ENCODE measurements at places on chromosomes 4 and X.

- no peak for DNase-seq
Observed at GRCh38 chrX:77640702-77641101, 145.3 kb downstream of the ATRX start.

DNA sequence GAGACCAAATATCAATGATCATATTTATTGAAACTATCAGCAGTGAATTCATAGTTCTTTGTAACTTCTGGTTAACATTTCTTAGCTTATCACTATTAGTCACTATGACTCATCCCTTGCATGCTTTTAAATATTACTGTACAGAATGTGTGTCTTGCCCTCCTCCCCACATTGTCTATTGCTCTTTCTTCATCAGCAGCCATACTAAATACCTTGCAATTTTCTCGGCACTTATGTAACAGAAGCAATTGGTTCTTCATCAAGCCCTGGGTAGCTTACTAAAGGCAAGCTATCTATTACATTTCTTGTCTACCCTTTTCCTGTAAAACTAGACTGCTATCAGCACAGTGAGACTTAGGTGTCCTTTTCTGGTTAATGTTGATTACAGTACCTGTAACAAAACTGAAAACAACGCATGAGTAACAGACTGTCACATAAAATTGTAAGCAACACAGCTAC is 8.2 kb downstream of the KLHL4 start:
- no peak for DNase-seq

DNA sequence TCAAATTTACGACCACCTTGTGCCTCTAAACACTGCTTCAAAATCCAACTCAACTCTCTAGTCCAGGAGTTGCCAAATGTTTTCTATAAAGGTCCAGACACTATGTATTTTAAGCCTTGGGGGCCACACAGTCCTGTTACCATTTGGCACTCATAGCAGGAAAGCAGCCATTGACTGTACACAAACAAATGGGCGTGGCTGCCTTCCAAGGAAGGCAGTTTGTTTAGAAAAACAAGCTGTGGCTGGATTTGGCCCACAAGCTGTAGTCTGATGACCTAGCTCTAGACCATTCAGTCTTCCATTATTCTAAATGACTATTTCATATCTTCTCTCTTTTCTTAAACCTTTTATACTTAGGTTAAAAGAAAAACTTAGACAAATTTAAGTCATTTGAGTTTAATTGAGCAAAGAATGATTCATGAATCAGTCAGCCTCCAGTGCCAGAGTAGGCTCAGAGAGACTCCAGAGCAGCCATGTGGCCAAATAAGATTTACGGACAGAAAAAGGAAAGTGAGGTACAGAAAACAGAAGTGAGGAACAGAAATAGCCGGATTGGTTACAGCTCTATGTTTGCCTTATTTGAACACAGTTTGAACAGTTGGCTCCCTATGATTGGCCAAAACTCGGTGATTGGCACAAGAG is 825.8 kb upstream of the LCORL start:
- no peak for DNase-seq

DNA sequence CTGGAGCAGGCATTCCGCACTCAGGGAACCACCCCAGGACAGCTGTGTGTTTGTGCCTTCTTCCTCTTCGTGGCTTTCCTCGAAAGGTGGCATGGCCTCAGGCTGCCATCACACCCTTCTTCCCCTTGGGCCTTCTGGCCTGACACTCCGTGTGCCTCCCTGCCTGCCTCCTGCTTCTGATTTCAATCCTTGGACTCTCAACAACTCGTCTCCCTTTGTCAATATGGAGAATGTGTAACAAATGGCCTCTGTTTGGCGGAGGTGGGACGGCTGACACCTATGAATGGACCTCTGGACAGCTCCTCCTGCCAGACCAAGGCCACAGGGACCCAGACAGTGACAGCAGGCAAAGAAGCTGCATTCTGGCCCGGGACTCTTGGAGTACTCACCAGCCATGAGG is 137.0 kb downstream of the ENPP6 start:
- DNase-seq, result no peak

- DNase-seq, result no peak
Observed at GRCh38 chr4:176833400-176834175, 40.9 kb upstream of the VEGFC start.

DNA sequence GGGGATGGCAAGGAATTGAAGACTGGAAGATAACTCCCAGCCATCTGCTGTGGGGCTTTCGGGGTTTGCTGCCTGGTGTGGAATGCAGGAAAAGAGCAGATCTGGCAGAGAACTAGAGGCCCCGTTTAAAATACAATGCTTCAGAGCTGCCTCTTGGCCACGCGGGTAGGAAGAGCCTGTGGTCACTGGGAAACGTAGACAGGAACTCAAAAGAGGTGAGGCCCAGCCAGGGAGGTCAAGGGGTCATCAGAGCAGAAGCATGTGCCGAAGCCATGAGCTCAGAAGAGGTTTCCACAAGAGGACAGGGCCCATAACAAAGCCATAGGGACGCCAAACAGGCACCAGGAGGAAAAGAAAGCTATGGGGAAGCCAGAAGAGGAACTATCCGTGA is 14.5 kb upstream of the STS start:
- DNase-seq, result no peak

- DNase-seq, result no peak
Observed at GRCh38 chrX:17939724-17940123, 78.6 kb upstream of the RAI2 start.

DNA sequence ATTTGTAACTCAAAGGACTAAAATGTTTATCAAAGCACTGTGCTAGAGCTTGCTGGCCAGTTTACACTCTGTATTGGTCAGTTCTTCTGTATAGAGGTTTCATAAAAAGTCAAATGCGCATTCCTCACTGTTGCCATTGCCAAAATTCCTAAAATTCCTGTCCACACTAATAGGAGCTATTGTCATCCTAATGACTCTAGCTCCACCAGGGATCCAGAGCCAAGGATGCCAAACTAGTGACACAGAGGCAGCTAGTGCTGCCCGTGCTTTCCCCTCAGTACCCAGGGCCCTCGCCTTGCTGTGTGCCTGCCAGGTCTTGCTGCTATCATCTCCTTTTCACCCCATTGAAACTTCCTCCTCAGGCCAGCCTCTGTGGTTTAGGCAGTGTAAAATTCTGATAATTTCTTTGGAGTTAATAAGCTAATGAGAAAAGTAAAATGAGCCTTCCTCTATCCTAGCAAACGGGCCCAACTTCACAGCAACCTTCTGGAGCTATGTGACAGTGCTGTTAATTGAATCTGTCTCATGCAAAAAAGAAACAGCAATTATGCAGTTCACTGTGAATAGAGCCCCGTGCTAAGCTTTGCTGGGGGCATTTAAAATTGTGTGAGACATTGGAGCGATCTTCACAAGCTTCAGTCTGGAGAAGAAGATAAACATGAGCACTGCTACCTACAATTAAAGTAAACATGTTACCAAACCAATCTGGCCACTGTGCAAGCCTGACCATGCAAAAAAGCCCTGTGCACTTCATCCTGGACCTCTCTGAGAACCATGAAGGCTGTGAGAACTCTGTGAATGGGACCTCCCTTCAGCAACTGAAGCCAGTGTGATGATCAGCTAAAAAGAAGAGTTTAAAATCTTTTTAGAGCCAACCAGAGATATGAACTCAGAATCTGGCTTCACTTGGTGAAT is 43.1 kb upstream of the FGF2 start:
- DNase-seq, result no peak

- DNase-seq, result no peak
Observed at GRCh38 chr4:107658400-107659336, 61.4 kb downstream of the PAPSS1 start.

Data from stimulated activated CD8-positive, alpha-beta memory T cell treated with anti-CD3 and anti-CD28 coated beads, Interleukin-4, amount 100 ng/mL, for 4 hours (primary cell).